Mesenteric fat pad (tissue), 1 donor: ENCODE measurements at places on chromosomes 11 and 22. TPM values are rescaled to one million over a fixed set of nuclear protein-coding genes. Genes with fewer than 3 reads are reported as not detected.

GRCh38 chr11:2290351-2290841, 11.3 kb downstream of the C11orf21 start:
- DNase-seq, result no peak

- DNase-seq, result no peak
Observed at GRCh38 chr11:72863916-72864315, 49.7 kb downstream of the ATG16L2 start.

DNA sequence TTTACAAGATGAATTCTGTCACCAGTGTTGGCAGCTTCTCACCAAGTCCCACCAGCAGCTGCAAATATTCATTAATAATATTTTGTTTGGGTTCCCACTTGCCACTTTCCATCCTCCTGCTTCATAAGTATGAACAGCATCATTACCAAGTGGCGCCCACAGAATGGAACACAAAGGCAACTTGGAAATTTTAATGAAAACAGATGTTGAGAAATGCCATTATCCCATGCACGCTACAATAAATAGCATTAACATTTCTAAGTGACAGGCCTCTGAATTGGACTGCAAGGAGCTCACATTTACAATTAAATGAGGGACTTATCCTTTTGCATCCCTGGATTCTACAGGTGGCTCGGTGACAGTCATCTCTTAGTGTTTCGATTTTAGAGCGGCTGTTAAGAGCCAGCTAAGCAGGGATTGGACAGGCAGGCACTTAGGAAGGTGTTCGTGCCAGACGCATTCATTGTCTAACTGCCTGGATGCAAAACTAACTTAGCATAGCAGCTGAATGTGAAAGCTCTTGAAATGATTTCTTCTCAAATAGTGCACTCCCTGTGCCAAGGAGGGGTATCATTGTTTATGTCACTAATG, 170.3 kb downstream of the KIRREL3 start:
- no peak for DNase-seq

MRGPRD gene
- total RNA-seq, result not detected

SEC14L6 gene
- not detected for total RNA-seq
